Ovary (tissue), 10 donors: ENCODE measurements at places on chromosomes 6 and 20. TPM values are rescaled to one million over a fixed set of nuclear protein-coding genes. Genes with fewer than 3 reads are reported as not detected.

- DNase-seq = no peak
Observed at GRCh38 chr20:59633656-59634251, 29.4 kb downstream of the PHACTR3 start.

Gene TAAR2
- not detected for total RNA-seq

Gene PRKN
- total RNA-seq = 14.4 TPM

DNA sequence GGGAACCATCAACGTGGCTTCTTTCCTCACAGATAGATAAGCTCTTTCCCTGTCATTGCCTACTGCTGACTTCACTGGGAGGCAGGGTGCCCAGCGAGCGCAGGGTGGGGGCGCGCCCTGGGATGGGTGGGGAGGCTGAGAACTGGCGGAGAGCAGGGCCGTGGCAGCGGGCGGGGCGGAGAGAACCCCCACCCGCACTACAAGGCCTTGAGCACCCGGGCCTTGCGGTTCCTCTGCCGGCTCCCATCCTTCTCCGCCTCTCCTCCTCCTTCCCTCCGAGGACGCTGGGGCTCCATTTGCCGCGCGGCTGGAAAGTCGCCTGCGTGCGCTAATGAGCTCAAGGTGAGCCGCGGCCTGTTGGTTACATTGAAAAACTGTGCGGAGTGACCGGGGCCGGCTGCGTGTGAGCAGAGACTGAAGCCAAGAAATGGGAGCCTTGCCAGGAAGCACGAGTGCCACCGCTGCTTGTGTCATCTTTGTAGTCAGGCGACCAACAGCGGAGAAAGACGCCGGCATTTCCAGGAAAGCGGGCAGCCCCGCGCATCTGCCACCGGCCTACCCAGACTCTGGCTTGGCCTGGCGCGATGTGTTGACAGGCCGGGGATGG is 963.5 kb upstream of the SLC35B3 start:
- DNase-seq = no peak

Gene SAMD5
- 3.9 TPM for total RNA-seq

DNA sequence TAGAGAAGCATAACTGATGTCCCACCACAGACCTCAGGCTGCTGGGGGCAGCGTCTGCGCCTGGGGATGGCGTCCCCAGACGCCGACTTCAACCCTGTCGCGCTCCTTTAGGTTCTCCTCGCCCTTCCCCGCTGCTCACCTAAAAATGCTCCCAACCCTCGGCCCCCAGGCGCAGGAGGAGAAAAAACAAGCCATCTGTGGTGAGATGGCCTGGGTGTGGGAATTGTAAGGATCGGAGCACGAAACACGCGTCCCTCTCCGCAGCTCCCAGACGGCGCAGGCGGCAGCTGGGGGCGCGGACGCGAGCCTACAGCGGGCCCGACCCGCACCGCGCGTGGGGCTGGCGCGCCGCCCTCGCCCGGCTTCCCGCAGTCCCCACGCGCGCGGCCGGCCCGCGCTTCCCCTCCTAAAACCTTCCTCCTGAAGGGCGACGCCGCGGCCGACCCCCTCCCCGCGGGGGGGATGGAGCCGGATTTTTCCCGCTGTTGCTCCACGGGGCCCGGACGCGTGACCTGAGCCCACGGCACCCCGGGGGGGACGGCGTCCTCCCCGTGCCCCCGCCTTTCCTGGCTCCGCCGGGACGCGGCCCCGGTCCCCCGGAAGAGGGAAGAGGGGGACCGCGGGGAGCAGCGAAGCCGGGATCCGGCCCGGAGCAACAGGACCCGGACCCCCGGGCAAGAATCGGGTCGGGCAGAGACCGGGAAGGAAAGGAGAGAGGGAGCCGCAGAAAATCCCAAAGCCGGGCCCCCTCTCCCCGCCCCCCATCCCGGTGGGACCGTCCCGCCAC is 611 bp downstream of the EPB41L2 start:
- peak; percentile 67 for DNase-seq

DNA sequence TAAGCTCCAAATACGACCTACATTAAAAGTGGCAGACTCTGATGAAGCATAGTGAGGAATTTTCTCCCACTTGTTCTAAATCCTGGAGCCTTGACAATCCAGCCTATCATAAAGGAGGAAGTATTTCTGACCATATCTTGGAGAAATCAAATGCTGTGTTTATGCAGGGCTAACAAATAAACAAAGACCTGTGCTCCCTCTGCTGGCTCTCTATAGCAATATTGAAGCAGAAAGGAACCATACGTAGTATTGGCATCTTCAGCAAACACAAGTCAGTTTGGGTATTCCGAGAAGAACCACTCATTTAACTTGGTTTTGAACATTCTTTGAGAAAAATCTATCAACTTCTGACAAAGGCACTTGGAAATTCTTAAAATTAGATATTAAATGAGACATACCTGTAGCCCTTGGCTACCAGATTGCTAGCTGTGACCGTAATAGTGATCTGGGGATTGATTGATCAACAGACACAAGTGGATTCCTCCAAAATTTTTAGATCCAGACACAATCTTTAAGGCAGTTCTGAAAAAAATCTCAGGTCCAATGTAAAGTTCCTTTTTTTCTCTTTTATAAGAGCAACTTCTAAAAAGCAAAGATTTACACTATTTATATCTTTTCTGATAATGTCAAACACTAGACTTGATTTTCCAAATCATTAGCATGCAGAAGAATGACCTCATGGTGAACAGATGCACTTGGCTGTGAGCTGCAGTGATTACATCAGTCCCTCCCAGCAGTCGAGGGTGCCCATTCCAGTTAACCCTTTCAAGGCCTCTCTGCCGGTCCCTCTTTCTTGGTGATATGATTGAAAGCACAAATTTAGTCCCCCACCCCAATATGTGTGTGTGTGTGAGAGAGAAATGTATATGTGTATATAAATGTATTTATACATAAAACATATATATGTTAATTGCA is 40.2 kb downstream of the INSM1 start:
- DNase-seq = no peak
